Gastrocnemius medialis (tissue), 4 donors: ENCODE measurements at places on chromosomes 1 and 21.

GRCh38 chr1:59146651-59147358 lies 150.1 kb upstream of the FGGY start:
- DNase-seq: no peak

GRCh38 chr1:201459052-201459451 lies 9.9 kb downstream of the PHLDA3 start:
- no peak for DNase-seq

- no peak for DNase-seq
These were observed 84.5 kb downstream of the SIK1 start for GRCh38 chr21:43342301-43342881.

- DNase-seq: no peak
These were observed 37.0 kb upstream of the RXRG start for GRCh38 chr1:165481820-165482532.

GRCh38 chr1:45010855-45011811 lies at the start of gene HECTD3:
Gene HECTD3, minus strand, starts transcription at chr1:45011324. Its CDS starts 67 bp downstream, at chr1:45011257.
- peak; percentile 85 for DNase-seq

GRCh38 chr1:91018006-91018405 lies 3.8 kb downstream of the ZNF644 start:
- DNase-seq: no peak

GRCh38 chr1:189662190-189662589 lies 815.5 kb downstream of the BRINP3 start:
- no peak for DNase-seq

DNA sequence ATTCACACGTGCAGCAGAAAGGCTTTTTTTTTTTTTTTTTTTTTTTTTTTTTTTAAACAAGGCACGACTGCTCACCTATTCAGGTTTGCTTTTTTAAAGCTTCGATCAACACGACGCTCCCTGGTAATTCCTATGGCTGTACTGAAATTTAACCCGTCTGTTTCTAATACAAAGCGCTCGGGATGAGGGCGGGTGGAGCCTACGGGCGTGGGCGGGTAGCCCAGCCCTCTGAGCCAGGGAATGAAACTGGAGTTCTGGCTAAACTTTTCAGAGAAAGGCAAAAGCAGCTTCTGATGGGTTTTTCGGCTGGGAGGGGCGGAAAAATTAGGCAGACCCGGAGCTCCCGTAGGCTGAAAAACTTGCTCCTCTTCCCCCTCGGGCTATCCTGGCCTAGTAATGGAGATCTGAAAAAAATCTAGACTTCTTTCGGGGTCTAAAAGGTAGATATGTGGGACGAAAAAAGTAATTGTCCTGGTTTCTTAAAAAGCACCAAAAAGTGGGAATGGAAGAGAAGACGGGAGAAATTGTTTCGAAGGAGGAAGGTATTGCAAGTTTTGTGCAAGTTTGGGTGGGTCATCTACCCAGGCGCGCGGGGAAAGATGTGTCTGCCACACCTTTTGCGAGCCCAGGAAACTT lies 7.4 kb downstream of the NR5A2 start:
- DNase-seq: no peak

DNA sequence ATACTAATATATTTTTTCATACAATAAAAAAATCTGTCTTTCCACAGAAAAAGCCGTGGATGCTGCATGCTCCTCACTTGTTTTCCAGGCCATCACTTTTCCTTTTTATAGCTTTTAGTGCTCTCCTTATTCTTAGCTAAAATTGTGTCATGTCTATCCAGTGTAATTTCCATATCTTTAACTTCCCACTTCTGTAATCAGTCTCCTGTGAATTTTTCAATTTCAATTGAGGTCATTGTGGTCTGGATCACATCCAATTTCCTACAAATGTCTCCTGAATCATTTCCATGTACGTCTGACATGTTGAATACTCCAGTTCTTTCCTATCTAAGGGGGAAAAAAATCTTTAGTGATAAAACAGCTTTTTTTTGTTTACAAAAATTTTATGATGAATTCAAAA lies 838.2 kb upstream of the B3GALT2 start:
- no peak for DNase-seq

GRCh38 chr1:90561103-90561783 lies 155.9 kb downstream of the BARHL2 start:
- no peak for DNase-seq

- no peak for DNase-seq
These were observed 92.9 kb downstream of the C21orf91 start for GRCh38 chr21:17726047-17726829.

GRCh38 chr1:204410688-204411450 lies 748 bp downstream of the PPP1R15B start:
- DNase-seq: peak; percentile 19

GRCh38 chr1:18302788-18303413 lies 177.8 kb upstream of the KLHDC7A start:
- DNase-seq: no peak

DNA sequence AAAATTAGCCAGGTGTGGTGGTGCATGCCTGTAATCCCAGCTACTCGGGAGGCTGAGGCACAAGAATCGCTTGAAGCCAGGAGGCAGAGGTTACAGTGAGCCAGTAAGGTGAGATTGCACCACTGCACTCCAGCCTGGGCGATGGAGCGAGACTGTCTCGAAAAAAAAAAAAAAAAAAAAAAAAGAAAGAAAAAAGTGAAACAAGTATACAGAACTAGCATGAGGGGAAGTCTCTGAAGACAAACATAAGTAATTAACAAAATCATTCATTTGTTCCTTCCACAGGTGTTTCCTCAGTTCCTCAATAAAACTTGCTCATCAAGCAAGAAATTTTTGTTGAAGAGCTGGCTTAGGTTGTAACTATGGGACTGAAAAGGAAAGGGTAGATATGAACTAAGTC lies 52.2 kb upstream of the CNN3 start:
- DNase-seq: no peak

DNA sequence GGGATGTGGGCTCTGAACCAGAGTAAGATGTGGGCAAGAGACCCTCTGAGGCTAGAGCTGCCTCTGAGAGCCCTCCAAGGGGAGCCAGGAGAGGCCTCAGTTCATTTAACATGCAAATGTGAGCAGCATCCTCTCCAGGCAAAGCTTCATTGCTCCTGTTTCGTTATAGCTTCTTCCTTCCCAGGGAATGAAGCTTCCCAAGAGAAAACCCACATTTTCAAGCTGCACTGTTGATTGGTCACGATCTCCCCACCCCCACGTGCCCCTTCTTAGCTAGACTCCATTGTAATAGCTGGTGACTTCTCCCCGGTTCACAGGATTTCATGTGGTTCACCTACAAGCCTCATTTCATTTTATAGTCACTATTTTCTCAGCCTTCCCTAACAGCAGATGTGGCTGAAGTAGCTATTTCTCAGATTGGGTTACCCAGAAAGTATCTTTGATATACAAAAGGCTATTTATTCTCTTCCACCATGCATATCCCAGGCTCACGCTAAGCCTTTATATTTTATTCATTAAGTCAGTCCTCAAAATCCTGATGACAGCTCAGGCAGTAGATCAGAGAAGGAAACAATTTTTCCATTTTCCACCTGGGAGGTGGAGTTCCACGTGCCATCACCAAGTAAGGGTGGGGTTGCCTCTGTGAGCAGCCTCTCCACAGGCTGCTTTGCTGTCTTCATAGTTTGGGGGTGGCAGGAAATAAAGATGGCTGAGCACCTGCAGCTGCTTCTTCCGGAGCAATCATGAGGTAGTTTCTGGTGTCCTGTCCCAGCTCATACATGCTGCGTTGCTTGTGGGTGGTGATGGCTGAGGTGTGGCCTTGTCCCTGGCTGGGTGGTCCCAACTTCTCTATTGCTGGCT lies 178.3 kb upstream of the RAB4A start:
- no peak for DNase-seq

DNA sequence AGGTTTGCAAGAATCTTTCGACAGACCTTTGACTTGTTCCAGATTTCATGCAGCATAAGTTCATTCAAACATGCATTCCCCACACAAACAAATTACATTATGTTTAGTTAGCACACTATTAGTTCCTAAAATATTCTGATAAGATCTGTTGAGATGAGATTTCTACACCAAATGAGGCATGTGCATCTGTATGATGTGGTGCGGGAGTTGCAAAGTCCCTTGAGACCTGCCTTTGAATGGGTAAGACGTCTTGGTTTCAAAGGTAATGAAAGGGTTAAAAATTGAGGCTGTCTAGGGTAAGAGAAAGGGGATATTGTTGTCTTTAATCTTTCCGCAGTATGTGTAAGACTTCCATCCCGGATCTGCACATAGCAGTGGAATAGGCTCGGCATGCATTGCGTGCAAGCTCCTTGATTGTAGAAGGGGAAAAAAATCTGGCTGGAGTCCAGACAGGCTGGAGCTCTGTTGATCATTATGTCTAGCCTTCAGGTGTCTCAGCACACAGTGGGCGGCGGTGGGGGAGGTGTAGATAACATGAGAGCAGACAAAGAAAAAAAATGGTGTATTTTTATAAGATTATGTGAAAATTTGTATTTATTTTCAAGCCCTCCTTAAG lies 296.6 kb downstream of the PTPRC start:
- DNase-seq: peak; percentile 27

GRCh38 chr1:101137144-101138126 lies 99.4 kb upstream of the S1PR1 start:
- no peak for DNase-seq
